ENCODE measurements at places on chromosomes 1 and 21.
A peak's percentile ranks its signal among the peaks of the same experiment; 100 is the strongest.

GRCh38 chr1:235105051-235106043, 23.3 kb downstream of the TOMM20 start:
- no peak for DNase-seq

DNA sequence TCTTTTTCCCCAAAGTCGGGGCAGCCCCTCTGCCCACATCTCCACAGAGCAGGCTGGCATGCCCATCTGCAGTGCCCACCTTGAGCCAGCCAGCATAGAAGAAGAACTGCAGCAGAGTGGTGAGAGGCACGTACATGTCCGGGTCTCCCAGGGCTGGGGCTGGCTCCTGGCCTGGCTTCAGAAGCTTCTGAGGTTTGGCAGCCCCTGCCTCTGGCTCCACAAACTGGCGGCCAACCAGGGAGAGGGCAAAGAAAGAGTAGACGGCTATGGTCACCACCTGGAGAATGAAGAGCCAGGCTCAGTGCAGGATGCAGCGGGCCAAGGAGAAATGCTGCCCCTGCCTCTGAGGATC, 3.0 kb downstream of the BEST4 start:
- no peak for DNase-seq

GRCh38 chr1:156167536-156167935, 14.2 kb downstream of the SEMA4A start:
- no peak for DNase-seq

DNA sequence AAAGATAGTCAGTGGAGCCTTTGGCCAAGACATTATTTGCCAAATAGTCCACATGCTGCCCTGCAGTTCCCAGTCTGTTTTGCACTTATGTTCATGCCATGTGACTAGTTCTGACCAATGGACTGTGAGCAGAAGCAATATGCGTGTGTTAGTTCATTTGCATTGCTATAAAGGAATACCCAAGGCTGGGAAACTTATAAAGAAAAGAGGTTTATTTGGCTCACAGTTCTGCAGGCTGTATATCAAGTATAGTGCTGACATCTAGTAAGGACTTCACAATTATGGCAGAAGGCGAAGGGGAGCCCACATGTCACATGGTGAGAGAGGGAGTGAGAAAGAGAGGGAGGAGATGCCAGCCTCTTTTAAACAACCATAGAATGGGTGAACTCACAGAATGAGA, 193.3 kb downstream of the PTPRU start:
- no peak for DNase-seq

- no peak for DNase-seq
These were observed 19.9 kb upstream of the TMEM39B start for GRCh38 chr1:32052887-32053286.

- no peak for DNase-seq
These were observed 107.2 kb downstream of the EDEM3 start for GRCh38 chr1:184647471-184647870.

- DNase-seq = no peak
These were observed 8.7 kb downstream of the ACAP3 start for GRCh38 chr1:1298861-1299685.

DNA sequence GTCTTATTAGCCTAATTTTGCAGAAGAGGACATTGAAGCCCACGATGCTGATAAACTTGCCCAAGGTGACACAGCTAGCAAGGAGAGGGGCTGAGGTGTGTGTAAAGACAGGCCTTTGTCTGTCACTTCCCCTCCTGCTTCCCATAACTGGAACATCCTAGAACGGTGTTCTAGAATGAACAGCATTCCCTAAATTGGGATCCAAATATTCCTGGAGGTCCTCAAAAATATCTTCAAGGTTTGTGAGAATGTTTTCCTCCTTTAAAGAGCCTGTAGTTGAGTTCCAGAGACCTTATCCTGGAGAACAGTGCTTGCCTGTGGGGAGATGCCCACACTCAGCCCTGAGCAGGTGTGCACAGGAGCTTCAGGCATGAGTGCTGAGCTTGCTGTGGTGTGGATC, 41.5 kb upstream of the SAMD13 start:
- DNase-seq = no peak

- no peak for DNase-seq
These were observed 994.9 kb downstream of the ADGRL2 start for GRCh38 chr1:82795508-82796149.

DNA sequence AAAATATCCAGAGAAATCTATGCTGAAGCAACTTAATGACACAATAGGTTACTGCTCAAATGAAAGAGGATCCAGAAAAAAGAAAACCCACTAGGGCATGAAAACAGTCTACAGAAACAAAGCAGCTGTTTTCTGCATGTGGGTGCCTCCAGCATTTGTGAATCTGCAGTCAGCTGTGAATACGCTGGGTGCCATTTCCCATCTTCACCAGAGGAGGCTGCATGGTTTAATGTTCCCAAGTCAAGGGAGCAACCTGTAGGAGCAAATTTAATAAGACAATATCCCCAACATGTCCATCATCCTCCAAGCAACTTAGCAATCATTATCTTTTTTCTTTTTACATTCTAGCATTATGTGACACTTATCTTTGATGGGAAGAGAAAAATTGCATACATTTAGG, 396.6 kb downstream of the BRINP2 start:
- peak; percentile 9 for DNase-seq

DNA sequence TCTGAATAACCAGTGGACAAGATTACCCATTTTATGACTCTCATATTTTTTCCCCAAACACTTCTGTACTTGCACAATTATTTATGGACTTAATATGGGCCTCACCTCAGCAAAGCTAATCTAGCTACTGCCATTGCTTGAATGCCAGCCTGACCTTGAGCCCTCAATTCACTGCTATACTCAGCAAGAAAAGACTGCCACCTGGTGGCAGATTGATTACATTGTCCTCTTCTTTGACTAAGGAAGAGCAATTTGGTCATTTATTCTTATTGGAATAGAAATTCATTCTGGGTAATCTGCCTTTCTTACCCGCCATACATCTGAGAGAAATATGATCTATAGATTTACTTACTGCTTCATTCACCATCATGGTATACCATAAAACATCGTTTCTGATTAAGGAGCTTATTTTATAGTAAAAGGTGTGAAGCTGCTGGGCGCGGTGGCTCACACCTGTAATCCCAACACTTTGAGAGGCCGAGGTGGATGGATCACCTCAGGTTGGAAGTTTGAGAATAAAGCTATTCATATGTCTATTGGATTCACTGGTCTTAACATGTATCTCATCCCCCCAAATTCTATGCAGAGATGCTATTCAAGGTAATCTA, 32.9 kb upstream of the DIPK1A start:
- DNase-seq = peak; percentile 71

DNA sequence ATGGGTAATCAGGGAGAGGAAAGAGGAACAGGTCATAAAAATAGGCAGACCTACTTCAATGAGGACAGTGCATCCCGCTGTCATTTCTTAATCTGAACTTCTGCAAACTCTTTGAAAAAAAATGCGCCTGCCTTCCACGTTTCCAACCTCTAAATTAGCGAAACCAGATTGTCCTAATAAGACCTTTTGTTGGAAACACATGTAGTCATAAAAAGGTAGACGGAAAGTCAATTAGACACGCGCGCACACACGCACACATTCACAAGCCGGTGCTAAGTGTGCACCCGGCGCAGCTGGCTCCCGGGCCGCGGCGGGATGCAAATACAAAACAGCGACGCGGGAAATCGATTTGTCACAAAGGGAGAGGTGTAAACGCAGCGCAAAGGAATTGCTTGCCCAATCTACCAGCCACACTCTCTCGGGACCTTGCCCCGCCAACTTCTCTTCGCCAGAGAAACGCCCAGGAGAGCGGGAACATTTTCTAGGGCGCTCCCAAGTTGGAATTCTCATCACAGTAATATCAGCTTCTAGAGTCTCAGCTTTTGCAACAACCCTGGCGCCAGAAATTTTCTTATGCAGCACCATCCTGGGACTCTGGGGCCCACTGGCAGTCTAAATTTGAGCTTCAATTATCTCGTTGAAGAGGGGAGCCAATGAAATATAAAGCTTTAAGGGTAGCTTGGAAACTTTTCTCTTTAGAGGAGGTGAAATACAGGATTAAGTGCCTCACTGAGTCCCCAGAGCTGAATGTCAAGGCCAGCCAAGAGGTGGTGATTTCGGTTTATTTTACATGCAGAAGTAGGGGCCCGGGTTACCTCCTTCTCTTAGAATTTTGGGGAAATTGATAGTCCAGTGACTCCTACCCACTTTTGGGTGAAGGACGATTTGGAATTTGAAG, 4.5 kb downstream of the PRRX1 start:
- DNase-seq = no peak

- DNase-seq = no peak
These were observed 50.8 kb upstream of the MACF1 start for GRCh38 chr1:39153684-39154083.

DNA sequence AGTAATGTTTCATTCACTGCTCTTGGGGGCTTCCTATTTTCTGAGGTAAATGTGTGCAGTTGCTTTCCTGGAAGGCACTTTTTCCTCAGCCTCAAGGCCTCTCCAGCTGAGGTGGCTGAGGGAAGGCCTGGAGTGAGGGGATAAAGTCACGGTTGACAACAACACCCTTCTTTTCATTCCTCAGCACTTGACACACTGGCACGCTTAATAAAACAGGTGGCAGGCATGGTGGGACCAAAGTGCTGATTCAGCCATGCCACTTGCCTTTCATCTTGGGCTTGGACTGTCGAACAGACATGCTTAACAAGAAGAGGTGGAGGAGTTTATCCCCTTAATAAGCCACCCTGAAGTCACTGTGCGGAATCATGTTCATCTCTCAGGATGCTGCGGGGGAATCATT, 23.6 kb upstream of the GRHL3 start:
- DNase-seq = no peak

DNA sequence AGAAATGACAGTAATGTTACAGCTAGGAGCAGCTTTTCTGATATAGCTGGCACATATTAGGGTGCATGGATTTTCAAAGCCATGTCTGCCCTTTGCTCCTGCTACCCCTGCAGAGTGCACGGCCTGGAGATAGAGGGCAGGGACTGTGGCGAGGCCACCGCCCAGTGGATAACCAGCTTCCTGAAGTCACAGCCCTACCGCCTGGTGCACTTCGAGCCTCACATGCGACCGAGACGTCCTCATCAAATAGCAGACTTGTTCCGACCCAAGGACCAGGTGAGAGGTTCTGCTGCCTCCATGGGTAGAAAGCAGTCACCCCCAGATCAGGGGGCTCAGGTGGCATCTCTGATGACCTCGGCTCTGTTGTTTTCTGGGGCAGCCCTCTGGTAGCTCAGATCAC, 9.8 kb downstream of the MTARC1 start:
- DNase-seq = no peak

GRCh38 chr1:87213135-87213515, 115.6 kb upstream of the LMO4 start:
- no peak for DNase-seq

GRCh38 chr1:97396463-97396862, 524.4 kb downstream of the DPYD start:
- no peak for DNase-seq

- DNase-seq = no peak
These were observed 18.5 kb downstream of the WASF2 start for GRCh38 chr1:27471477-27471876.

- no peak for DNase-seq
These were observed 156.3 kb downstream of the LYPLAL1 start for GRCh38 chr1:219330001-219330400.

DNA sequence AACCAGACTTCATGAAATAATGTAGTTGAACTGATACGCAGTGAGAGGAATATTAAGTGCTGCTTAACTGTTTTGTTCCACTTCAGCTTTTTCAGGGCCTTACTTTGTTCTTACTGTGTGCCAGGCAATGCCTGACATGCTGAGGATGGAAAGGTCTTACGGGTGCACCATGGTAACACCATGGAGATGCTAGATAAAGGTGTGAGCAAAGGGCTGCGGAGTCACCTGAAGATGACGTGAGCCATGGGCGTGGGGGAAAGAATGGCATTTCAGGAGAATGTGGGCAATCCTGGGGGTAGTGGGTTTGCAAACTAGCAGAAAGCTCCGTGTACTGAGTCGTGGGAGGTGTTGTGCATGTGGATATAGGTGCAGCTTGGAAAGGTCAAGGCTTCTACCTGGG, 27.3 kb downstream of the MAN1C1 start:
- DNase-seq = no peak

DNA sequence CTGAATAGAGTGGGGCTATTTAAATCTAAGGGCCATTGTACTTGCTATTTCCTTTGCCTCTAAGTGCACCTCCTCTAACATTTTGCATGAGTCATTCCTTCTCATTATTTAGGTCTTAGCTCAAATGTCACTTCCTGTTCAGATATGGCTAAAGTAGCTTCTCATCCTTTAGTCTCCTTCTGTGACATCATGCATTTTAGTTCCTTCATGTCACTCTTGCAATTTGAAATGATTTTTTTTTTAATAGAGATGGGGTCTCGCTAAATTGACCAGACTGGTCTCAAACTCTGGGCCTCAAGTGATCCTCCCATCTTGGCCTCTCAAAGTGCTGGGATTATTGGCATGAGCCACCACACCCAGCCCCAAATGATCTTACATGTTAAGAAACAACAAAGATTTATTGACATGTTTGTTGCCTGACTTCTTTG, 6.6 kb downstream of the TBX19 start:
- no peak for DNase-seq

- no peak for DNase-seq
These were observed 352.0 kb downstream of the RRAGC start for GRCh38 chr1:38507563-38507962.
